Heart right ventricle (tissue), 16 donors: ENCODE measurements at places on chromosomes 2 and 18.

GRCh38 chr2:190535586-190535985 is 1.1 kb upstream of the NEMP2 start:
- no peak for DNase-seq

- DNase-seq, result no peak
Observed at GRCh38 chr2:174247474-174248186, 702 bp downstream of the OLA1 start.

DNA sequence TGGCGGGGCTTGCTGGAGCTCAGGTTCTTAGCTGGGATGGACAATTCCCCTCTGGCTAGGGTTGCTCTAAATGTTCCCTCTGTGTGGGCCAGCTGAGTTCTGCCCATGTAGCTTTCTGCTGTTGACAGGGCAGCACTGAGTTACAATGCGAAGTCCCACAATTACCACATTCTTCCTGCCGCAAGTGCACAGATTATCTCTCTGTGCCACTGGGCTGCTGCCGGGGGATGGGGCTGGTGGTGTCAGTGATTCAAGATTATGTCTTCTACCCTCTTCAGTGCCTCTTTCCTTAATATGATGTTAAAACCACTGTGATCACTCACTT is 708.1 kb downstream of the SLC4A3 start:
- DNase-seq, result no peak

GRCh38 chr2:232523682-232524597 is 2.0 kb upstream of the CHRND start:
- no peak for DNase-seq

GRCh38 chr2:128584296-128584890 is 265.7 kb upstream of the HS6ST1 start:
- no peak for DNase-seq

GRCh38 chr18:7082671-7083070 is 34.9 kb downstream of the LAMA1 start:
- no peak for DNase-seq

- DNase-seq, result no peak
Observed at GRCh38 chr2:1321321-1321720, 91.9 kb upstream of the TPO start.

- no peak for DNase-seq
Observed at GRCh38 chr2:33672389-33672788, 73.3 kb upstream of the FAM98A start.

GRCh38 chr2:153294199-153294786 is 184.3 kb downstream of the RPRM start:
- DNase-seq, result no peak

GRCh38 chr2:195649629-195650190 is 7.3 kb upstream of the SLC39A10 start:
- DNase-seq, result no peak

DNA sequence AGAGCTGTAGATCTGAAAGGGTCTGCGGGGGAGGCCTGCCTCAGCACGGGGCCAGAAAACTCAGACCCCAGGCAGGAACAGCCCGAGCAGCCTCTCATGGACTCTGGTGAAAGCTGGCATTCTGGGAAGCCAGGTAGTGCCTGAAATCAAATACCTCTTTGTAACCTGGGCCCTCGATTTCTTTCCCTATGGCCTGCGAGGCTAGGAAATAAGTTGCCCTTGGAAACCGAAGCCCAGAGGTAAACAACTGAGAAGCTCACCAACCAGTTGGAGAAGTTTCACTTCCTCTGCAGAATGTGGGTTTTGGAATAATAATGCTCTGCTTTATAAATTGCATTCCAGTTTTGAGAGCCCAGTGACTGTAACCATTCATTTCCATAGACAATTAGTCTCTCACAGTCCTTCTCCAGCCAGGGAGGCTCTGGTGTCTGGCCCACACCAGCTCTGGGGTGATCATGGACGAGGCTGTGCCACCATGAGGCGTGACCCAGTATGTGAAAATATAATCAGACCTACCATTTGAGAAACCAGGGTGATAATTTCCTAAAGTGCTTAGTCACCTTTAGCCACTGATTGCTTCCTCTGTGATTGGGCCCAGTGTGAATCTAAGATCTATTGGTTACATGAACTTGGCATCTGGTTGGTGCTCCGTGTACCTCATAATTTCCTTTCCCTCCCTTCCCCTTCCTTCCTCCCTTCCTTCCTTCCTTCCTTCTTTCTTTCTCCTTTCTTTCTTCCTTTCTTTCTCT is 133.1 kb upstream of the PELI1 start:
- DNase-seq, result no peak

- DNase-seq, result no peak
Observed at GRCh38 chr2:188295067-188295685, 3.5 kb downstream of the GULP1 start.

DNA sequence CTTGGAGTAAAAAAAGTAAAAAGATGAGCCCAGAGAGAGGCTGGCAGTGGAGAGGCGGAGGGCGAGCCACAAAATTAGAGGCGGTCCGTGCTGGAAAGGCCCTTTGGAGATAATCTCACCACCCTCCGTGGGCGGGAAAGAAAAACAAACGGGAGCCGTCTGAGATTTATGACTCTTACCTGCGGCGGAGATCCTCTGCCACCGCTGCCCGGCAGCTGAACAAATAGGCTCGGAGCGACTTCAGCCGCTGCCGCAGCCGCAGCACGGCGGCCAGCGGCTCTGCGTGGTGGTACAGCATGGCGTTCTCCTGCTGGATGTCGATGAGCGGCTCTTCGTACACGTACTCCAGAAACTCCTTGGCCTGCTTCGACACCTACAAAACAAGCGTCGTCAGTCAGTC is 94.6 kb downstream of the PLEKHM3 start:
- DNase-seq, result no peak

DNA sequence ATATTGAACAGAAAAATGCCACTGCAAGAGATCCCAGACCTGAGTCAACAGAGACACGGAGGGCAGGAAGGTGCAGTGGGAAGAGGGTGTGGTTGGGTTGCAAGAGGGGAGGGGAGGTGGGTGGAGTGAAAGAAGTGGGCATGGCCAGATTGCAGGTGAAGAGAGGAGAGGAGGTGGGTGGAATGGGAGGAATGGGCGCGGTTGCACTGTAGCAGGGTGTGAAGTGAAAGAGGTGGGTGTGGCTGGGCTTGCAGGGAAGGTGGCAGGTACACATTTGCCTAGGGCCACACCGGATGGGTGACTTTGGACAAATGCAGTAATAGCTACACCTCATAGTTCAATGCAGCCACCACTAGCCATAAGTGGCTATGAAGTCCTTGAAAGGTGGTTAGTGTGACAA is 71.1 kb downstream of the DOCK10 start:
- DNase-seq, result no peak

GRCh38 chr18:58454406-58455061 is 174.4 kb downstream of the ALPK2 start:
- no peak for DNase-seq

GRCh38 chr2:218924757-218925156 is 34.7 kb upstream of the CDK5R2 start:
- DNase-seq, result no peak

GRCh38 chr2:177600917-177601316 is 208.3 kb downstream of the AGPS start:
- no peak for DNase-seq

DNA sequence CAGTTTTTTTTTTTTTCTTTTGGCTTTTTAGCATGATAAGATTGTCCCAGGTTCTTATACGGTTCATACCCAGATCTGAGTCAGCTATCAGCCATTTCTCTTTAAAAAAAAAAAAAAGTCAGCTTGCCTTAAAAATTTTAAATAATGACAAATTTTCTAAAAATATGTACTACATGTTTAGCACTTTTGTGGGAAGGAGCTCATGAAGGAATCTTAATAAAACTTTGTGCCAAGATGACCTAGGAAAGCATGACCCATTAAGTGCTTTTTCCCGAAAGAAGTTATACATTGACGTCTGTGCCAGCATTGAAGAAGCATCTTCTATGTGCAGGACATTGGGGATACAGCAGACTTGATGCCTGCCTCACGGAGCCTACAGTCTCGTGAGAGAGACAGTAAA is 4.5 kb upstream of the RBMS1 start:
- DNase-seq, result no peak

GRCh38 chr2:100292022-100292580 is 30.2 kb downstream of the LONRF2 start:
- no peak for DNase-seq

GRCh38 chr2:7986431-7986830 is 695.4 kb upstream of the ID2 start:
- no peak for DNase-seq

DNA sequence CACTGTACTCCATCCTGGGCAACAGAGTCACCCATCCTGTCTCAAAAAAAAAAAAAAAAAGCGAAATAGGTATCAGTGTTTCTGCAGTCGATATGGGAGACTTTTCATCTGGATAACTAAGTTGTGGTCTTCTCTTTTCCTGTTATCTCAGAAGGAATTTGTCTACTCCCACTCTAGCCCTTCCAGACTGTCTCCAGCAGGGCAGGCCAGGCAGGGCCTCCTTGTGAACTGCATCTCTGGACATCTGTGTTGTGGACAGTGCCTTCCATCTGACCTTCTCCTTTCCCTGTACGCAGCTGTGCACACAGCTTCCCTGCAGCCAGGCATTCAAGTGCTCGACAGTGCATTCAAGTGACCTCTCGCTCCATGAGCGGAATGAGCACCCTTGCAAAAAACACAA is 110.2 kb downstream of the CABLES1 start:
- no peak for DNase-seq

GRCh38 chr18:5895876-5896740 is 786 bp upstream of the TMEM200C start:
- DNase-seq, result peak; percentile 36

DNA sequence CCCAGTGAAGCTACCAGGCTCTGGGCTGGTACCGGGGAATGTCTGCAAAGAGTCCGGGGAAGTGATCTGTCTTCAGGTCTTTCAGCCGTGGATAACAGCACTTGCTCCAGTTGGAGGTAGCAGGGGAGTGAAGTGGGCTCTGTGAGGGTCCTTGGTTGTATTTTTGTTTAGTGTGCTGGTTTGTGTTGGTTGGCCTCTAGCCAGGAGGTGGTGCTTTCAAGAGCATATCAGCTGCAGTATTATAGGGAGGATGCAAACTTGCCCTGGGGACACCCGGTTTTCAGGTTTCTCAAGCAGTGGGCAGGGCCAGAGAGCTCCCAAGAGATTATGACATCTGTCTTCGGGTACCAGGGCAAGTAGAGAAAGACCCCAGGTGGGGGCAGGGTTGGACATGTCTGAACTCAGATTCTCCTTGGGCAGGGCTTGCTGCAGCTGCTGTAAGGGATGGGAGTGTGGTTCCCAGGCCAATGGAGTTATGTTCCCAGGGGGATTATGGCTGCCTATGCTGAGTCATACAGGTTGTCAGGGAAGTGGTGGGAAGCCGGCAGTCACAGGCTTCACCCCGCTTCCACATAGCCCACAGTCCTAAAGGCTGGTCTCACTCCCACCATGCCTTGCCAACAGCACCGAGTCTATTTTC is 34.4 kb downstream of the ACAA2 start:
- DNase-seq, result no peak

GRCh38 chr2:121469356-121469755 is 61.3 kb upstream of the RNU4ATAC start:
- no peak for DNase-seq

DNA sequence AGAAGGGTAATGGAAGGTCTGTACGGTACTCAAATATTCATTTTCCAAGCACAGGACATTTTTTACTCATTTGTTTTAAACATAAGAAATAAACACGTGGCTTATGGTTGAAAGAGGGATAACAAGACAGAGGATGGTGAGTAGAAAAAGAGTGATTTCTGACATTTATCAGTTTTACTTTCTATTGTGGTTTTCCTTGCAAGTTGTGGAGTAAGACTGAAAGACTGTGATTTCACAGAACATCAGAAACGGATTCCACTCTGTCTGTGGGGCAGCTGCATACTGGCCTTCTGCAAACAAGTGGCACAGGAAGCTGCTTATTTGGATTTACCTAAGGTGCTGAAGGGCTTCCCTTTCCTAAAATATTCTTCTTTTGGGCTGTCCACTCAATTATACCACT is 122.2 kb upstream of the ITGB6 start:
- no peak for DNase-seq

DNA sequence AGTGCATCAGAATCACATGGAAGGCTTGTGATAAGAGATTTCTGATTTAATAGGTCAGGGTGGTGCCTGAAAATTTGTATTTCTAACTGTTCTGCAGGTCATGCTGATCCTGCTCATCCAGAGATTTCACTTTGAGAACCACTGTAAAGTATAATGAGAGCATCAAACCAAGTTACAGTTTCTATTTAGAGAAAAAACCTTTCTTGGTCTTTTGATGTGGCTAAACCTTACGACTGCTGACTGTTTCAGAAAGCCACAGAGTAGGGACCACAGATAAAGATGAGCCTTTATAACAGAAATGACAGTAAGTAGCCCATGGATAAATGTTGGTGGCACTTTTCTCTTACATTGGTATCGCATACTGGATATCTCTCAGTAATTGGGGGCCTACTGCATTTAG is 109.4 kb upstream of the FANCL start:
- DNase-seq, result no peak

DNA sequence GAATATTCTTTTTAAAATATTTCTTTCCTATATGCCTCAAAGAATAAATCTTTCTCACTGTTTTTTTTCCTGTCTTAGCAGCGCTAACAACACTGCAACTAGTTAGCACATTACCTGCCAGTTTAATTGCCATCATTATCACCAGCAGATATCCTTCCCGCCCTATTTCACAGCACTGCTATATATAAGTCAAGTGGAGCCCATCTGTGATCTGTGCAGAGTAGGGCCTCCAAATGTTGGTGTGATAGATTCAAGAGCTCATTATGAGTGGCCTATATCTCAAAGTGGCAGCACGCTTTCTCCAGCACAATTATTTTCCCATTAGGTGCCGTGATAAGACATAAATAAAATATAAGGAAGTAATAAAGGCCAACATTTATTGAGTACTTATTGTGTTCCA is 19.8 kb upstream of the RGPD4 start:
- DNase-seq, result no peak

- no peak for DNase-seq
Observed at GRCh38 chr2:133040170-133040569, 370.2 kb upstream of the LYPD1 start.

- DNase-seq, result no peak
Observed at GRCh38 chr2:29255004-29255403, 139.8 kb downstream of the CLIP4 start.

DNA sequence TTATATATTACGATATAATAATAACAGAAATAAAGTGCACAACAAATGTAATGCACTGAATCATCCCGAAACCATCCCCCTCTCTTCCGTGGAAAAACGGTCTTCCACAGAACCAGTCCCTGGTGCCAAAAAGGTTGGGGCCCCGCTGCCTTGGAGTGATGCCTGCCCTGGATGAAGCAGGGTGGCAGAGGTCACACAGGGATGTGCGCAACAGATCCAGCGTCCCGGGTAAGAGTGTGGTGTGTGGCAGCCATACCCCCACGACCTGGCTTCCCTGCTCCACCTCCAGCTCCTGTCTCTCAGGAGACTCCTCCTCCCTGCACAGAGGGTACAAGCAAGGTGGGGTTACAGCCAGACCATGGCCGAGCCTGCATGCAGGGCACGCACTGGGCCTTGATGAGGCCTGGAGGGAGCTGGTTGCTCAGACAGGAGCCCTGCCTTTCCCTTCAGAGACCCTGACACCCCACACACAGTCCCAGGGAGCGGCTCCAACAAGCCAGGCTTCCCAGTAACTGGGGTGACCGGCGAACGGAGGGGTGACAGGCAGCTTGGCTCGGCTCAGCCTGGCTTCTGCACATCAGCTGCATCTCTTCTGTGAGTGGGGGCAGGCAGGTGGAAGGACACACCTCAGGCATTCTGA is 41.1 kb downstream of the TFCP2L1 start:
- no peak for DNase-seq
